ENCODE measurements at places on chromosomes 6 and 20.

GRCh38 chr20:20393207-20394120 lies 25.6 kb downstream of the INSM1 start:
- no peak for DNase-seq

DNA sequence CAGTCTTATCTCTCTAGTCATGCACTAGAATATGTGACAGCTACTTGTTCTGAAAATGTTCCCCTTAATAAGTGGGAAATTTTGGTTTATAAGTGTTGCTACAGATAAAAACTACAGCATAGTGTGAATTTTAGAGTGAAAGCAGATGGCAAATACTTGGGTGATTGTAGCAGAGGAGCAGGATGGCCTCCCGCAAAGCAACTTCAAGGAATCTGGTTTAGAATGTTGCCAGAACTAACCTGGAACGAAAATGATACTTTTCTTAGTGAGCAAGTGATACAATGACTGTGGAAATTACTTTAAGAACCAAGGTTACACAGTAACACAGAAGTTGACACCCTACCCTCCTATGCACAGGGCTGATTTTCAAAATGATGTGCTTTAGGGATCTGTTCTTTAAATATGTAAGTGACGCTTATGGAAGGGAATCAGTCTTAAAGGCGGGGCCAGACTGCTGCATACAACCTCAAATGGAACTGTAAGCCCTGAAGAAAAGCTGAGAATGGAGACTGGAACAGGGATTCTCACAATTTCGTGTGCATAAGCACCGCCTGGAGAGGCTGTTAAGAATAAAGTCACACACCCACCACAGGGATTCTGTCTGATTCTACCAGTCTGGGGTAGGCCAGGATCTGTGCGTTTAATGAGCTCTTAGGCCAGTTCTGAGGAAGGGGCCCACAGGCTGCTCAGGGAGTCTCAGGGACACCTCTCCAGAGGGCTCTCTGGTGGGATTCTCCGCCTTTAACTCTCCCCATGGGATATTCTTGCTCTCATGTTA lies 97.9 kb downstream of the FYN start:
- DNase-seq, result no peak

GRCh38 chr20:35273449-35274171 lies 4.3 kb downstream of the MMP24OS start:
- DNase-seq, result no peak

- no peak for DNase-seq
These were observed 129.1 kb upstream of the DOK5 start for GRCh38 chr20:54346276-54346675.

DNA sequence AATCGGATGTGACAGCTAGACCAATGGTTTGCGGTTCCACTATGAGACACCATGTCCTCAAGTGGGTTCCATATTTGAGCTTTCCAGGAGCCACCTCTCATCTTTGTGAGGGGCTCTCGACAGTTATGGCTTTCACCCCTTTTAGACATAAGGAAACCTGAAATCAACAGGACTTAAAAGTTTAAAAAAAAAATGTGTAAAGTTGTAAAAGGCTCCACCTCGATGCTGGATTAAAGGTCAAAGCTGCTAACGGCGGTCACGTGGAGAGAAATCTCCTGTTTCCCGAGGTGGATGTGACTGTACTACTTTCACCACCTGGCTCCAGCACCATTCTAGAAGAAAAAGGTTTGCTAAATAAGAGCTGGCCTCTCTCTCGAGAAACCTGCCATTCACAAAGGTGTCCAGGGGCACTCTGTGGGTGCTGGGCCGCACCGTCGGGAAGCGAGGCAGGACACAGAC lies 542 bp downstream of the ATP5F1E start:
- no peak for DNase-seq

GRCh38 chr20:33995053-33995831 lies 1.5 kb downstream of the RALY start:
- no peak for DNase-seq

GRCh38 chr6:47483516-47483852 lies 5.9 kb downstream of the CD2AP start:
- DNase-seq, result no peak

- DNase-seq, result no peak
These were observed 223.9 kb downstream of the PREX1 start for GRCh38 chr20:48603819-48604405.

- no peak for DNase-seq
These were observed 226.4 kb upstream of the ZNF217 start for GRCh38 chr20:53819973-53820451.

GRCh38 chr20:58308680-58309527 lies 611 bp upstream of the RAB22A start:
- peak; percentile 33 for DNase-seq

GRCh38 chr6:18390476-18390875 lies 3.3 kb downstream of the RNF144B start:
- DNase-seq, result no peak

- DNase-seq, result no peak
These were observed 25.7 kb downstream of the CFAP61 start for GRCh38 chr20:20078041-20078440.

- DNase-seq, result no peak
These were observed 115.2 kb downstream of the TOX2 start for GRCh38 chr20:44029848-44030230.

DNA sequence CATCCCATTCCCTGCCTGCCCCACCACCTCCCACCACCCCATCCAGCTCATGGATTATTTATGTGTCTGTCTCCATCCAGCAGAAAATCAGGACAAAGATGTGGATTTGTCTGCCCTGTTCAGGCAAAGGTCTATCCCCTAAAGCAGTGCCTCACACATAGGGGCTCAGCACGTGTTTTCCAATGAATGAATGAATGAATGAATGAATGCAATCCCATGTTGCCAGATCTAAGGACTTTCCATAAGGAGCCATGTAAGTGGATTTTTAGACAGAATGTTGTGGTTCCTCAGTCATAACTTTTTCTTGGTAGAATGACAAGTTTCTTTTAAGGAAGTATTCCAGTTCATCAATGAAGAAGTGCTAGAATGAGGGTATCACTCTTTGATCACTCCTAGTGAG lies 133.7 kb downstream of the RNASET2 start:
- DNase-seq, result no peak

DNA sequence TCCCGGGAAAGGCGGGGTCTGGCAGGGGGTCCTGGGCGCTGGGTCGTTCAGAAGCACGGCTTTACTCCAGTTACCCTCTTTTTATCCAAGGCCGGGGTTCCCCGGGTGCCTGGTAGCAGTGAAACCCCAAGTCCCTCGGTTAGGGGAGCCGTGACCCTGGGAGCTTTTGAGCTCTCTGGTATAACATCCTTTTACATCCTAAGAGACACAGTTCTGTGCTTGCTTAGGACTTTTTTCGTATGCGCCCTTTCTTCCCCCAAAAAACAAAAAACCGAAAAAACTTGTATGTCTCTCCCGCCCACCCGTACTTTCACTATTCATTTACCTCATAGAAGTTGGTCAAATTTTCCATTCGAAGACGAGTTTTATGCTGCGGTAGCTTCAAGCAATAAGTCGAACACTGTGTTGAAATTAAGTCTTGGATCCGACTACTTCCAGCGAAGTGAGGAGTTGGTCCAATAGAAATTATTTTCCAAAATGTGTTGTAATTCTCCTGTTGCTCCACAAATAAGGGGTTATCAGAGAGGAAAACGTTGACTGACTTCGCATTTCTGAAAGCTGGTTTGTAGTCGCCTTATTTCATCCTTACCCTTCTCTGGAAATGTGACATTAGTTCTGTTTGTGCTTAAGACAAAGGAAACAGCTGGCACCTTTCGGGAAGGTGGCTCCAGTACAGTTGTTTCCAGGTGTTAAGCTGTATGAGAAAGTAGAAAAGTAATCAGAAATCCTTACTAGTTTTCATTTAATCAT lies 816 bp upstream of the MAN1A1 start:
- no peak for DNase-seq

GRCh38 chr6:4707011-4707410 lies 69.2 kb upstream of the CDYL start:
- DNase-seq, result no peak

DNA sequence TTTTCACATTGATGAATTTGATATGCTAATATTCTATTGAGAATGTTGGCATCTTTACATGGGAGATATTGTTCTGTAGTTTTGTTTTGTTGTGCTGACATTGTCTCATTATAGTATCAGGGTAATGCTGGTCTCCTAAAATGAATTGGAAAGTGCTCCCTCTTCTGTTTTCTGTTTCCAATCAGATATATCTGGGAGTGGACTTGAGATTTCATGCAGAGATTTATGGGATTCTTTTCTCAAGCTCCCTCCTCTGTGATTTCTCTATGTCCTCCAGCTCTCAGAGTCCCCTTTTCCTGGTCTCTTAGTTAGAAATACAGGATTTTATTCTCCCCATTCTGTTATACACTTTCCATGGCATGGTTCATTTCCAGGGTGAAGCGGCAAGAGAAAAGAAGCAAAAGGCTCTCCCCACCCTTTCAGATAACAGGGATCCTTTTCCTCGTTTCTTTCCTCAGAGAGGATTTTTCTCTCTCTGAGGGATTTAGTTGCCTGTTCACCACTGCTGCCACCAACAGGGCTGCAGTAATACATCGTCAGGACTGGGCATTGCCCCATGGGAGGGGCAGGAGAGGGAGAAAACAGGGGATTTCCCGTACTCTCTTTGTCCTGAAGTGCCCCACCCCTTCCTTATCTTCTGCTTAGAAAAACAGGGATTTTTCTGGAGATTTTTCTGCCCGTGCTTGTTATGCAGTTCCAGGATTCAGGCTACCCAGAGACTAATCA lies 59.3 kb upstream of the STMND1 start:
- DNase-seq, result peak; percentile 36

DNA sequence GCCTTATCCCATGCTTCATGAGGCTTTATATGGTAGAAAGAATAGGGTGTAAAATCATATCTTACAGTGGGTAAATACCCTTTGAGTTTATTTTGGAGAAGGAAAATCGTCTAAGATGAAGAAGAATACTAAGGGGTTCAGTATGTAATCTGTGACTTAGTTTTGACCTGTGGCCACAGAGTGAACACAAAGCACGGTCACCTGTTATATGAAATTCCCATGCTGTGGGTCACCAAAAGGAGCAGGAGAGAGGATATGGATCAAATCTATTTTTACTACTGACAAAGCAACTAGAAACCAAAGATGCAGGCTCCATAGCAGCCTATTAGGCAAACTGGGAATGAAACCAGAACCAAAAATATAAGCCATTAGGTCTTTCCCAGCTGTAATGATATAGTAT lies 3.6 kb upstream of the HAO1 start:
- no peak for DNase-seq

DNA sequence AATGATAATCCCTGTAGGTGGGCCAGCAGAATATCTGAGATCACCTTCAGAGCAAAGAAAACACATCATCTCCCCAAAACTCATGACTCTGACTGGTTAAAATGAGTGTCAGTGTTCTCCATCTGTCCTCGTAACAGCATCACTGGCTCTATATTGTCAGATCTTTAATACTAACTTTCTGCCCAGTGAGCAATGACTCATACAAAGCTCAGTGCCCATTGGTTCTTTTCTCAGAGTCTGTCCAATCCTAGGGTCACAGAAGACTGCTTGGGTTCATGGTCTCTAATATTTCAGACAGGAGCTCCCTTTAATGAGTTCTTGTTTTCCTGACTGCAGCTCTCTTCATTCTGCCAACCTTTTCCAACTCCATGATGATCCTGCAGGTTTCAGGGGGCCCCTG lies 36.4 kb downstream of the HLA-DPB1 start:
- DNase-seq, result peak; percentile 17

DNA sequence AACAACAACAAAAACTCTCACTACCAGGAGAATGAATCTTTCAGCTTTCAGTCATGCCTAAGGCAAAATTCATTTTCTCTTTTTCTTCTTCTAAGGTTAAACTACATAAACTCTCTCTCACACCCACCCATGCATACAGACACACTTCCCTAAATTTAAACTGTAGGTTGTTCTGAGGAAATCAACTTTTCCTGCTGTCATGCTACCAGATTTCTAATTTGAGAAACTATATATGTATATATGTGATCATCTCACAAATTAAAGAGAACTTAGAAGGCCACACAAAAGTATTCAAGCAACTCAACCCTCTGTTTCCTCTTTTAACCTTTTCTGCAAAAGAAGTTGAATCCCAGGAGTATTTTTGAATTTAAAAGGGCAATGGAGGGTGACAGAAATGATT lies 532.5 kb downstream of the KIF16B start:
- DNase-seq, result no peak

Data from NCI-H460 (cell line).